ENCODE measurements at places on chromosomes 5 and 9.
A peak's percentile ranks its signal among the peaks of the same experiment; 100 is the strongest.

- no peak for DNase-seq
Measured at GRCh38 chr5:21613971-21614488, 1239.1 kb downstream of the CDH12 start.

DNA sequence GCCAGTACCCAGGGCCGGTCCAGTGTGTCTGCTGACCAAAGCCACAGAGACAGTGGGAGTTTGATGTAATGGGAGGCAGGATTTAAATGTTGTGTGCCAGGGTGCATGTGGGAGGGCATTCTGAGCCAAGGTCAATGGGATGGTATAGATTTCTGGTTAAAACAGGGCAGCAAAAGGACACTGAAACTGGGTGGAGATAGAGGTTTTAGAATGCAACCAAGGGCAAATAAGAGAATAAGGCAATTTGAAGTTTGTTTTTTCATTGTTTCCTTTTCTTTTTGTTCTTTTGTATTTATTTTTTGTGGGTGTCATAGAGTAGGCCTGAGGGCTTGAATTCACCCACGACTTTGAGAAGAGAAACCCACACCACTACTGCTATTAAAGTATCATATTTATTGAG lies 65.5 kb upstream of the CLINT1 start:
- no peak for DNase-seq

GRCh38 chr9:121551985-121552753 lies 52.5 kb upstream of the GGTA1 start:
- DNase-seq = no peak

DNA sequence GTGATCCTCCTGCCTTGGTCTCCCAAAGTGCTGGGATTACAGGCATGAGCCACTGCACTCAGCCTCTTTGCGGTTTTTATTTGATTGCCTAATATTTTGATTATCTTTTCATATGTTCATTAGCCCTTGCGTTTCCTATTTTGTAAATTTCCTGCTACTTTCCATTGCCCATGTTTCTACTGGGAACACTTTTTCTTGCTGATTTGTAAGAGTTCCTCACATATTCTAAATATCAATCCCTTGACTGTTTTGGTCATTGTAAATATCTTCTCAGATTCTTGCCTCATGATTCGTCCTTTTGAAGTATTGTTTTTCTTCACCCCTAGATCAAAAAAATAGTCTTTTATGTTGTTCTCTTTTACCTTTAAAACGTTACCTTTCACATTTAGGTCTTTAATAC lies 37.9 kb upstream of the TTC1 start:
- DNase-seq = no peak

DNA sequence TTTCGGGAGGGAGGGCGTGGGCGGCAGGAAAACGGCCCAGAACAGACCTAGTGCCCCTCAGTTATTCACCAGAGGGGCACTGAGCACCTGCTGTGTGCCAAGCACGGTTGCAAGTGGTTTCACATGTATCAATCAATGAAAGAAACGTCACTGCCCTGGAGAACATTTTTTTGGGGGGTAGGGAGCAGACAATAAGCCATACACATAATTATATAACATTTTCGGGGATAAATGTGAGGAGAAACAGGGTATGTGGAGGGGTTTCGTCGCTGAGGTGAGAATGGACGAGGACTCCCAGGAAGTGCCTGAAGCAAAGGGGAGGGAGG lies 444 bp upstream of the ZNF354A start:
- no peak for DNase-seq

- peak; percentile 77 for DNase-seq
Measured at GRCh38 chr5:65102976-65103711, 334.4 kb downstream of the CWC27 start.

- DNase-seq = no peak
Measured at GRCh38 chr9:133510926-133511505, 13.7 kb downstream of the MYMK start.

- no peak for DNase-seq
Measured at GRCh38 chr9:74948937-74949336, 3.8 kb downstream of the C9orf40 start.

DNA sequence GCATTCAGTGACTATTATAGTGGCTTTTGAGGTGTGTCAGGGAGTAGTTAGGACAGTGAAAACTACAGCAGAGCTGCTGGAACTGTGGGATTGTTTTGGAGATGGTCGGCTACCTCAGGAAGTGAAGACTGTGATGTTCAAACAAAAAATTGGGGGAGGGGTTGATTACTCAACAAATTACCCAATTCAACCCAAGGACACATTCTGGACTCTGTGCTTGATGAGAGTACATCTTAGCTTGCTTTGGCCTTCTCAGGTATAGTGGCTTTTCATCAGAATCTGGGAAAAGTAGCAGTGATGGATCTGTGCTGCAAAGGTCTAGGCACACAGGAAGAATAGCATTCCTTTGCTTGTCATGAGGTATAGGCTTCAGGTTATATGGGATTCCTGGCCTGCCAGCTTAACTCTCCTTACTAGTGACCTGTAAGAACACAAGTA lies 47.0 kb downstream of the SLC44A1 start:
- no peak for DNase-seq

DNA sequence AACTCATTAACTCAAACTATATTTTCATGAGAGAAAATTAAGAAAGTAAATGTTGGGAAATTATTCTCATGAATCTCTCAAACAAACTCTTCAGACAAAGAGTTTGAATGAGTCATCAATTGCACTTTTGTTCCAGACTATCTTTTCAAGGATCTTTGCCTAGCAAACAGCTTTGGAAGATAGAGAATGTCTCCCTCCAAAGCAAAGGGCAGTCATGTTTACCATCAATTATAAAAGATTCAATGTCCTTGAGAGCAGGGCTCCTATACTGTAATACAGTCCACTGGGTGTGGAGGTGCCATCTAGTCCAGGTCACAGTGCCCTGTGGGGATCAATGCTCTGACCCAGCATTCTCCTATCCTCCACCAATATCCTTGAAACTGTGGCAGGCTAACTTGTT lies 1429.3 kb downstream of the EFNA5 start:
- DNase-seq = no peak

DNA sequence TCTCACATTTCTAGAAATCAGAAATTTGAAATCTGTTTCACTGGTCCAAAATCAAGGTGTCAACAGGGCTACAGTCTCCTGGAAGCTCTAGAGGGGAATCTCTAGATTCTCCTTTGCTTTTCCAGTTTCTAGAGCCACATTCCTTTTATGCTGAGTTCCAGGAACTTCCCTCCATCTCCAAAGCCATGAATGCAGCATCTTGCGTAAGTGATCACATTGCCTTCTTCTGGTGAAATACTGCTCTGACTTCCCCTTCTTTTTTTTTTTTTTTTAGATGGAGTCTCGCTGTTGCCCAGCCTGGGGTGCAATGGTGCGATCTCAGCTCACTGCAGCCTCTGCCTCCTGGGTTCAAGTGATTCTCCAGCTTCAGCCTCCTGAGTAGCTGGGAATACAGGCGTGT lies 23.8 kb downstream of the GDA start:
- no peak for DNase-seq

GRCh38 chr9:38689678-38690077 lies 30.3 kb downstream of the FAM240B start:
- peak; percentile 92 for DNase-seq

GRCh38 chr5:5018578-5018970 lies 121.6 kb upstream of the ADAMTS16 start:
- no peak for DNase-seq

DNA sequence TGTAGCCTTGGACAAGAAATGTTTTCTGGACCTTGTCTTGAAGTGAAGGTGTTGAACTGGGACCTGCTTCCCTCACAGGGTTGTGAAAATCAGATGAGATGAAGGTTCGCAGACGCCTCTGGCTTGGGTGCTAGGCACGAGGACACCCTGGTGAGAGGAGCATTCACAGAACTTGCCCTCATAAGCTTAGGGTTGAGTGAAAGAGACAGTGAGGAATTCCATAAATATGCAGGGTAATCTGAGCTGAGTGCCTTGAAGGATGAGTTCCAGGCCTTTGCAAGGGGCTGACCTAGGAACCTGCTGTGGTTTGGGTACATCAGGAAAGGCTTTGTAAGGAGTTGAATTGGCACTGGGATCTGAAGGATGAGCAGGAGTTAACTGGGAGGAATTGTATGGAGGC lies 75.7 kb upstream of the SAP30L start:
- no peak for DNase-seq

GRCh38 chr5:43042626-43043399 lies 2.7 kb upstream of the ANXA2R start:
- DNase-seq = peak; percentile 76

Data from NCI-H2171 (cell line).